ENCODE measurements at places on chromosomes 7 and 10.

DNA sequence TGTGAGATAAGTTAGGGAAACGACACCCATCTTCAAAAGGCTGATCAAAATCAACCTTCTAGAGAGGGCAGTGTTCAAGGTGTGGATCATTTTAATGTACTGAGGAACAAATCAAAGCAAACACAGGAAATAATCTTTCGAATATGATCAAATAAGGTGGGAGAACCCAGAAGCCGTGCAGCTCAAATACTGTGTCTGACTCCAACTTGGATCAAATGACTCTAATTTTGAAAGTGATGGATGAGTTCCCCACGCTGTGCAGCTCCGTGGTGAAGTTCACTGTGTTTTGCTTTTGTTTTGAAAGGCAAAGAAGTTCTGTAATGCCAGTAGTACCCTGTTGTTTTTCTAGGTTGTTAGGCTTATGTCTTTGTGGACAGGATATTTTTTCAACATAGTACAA lies 250.9 kb downstream of the SFMBT2 start:
- peak; percentile 34 for DNase-seq
- H3K27ac ChIP-seq = peak overlapping the region; percentile 39
- H3K27me3 ChIP-seq = no peaks in the 10 kb centered on the region
- no peak overlapping the region for H3K4me3 ChIP-seq
- peaks cover 28% of the 10 kb centered on the region for H3K36me3 ChIP-seq

- H3K27ac ChIP-seq = no peak overlapping the region
- no peak for DNase-seq
- peaks cover 12% of the 10 kb centered on the region for H3K36me3 ChIP-seq
- H3K4me3 ChIP-seq = no peak overlapping the region
Observed at GRCh38 chr7:27103489-27104226, 1.2 kb upstream of the HOXA2 start.

DNA sequence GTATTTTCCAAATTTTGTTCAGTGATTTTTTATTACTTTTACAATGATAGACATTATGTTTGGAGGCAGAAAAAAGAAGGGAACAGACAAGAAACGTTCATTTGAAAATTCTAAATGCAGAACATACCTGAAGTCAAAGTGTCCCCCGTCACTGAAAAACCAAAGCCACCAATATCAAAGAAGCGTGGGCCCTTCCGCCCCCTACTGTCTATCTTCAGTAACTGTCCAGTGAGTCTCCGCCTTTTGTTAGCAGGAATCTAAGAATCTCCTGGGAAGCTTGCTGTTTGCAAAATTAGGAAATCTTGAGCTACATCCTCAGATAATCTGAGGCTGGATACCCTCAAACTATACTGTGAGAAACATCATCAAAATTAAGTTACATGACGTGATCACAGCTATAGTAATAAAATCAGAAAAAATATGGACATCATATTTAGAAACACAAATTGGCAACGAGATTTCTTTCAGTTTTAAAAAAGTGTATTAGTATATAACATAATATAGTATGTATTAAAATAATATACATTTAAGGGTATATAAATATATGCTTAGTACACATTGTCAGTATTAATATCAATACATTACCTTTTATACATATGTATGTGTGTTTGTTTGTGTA lies 169.3 kb upstream of the AKR1E2 start:
- peaks cover 16% of the 10 kb centered on the region for H3K4me1 ChIP-seq
- peaks cover 6% of the 10 kb centered on the region for H3K27me3 ChIP-seq
- H3K36me3 ChIP-seq = no peaks in the 10 kb centered on the region
- no peak overlapping the region for H3K4me3 ChIP-seq

DNA sequence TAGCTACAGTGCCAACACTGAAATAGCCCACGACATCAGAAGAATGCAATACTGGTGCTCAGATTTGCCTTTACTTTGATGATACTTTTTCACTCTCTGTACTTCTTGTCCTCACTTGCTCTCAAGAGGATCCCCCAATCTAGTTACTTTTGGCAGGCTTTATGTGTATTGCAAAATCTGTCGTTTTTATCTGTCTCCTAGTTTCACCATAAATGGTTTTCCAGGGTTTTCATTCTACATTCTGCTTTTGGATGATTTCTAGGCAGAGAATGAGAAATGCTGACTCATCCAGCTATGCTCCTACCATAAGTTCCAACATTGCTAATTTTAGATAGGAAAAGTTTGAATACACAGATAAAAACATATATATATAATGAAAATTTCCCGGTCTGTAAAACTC lies 659.5 kb upstream of the NRG3 start:
- H3K27ac ChIP-seq = no peak overlapping the region
- no peak for DNase-seq
- no peak overlapping the region for H3K4me3 ChIP-seq
- H3K27me3 ChIP-seq = no peaks in the 10 kb centered on the region

GRCh38 chr7:155793720-155794119 lies 18.5 kb downstream of the SHH start:
- no peak for DNase-seq
- no peak overlapping the region for H3K27ac ChIP-seq
- peaks cover 8% of the 10 kb centered on the region for H3K27me3 ChIP-seq
- H3K4me1 ChIP-seq = peaks cover 2% of the 10 kb centered on the region

- DNase-seq = no peak
- no peak overlapping the region for H3K27ac ChIP-seq
- no peaks in the 10 kb centered on the region for H3K4me1 ChIP-seq
- no peaks in the 10 kb centered on the region for H3K36me3 ChIP-seq
Observed at GRCh38 chr10:28906011-28906411, 228.7 kb downstream of the BAMBI start.

DNA sequence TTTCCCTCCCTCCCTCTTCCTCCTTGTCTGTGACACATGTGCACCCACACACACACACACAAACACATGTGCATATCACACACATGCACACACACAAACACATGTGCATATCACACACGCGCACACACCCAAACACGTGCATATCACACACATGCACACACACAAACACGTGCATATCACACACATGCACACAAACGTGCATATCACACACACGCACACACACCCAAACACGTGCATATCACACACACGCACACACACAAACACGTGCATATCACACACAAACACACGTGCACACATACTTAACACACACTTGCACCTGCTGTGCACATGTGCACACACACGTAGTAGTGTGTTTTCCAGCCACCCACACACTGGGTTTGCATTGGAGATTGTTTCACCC lies 29.4 kb upstream of the KNDC1 start:
- DNase-seq = no peak
- H3K4me3 ChIP-seq = no peak overlapping the region
- H3K4me1 ChIP-seq = no peaks in the 10 kb centered on the region
- no peaks in the 10 kb centered on the region for H3K36me3 ChIP-seq
- H3K27me3 ChIP-seq = peaks cover 6% of the 10 kb centered on the region
- no peak overlapping the region for H3K27ac ChIP-seq

DNA sequence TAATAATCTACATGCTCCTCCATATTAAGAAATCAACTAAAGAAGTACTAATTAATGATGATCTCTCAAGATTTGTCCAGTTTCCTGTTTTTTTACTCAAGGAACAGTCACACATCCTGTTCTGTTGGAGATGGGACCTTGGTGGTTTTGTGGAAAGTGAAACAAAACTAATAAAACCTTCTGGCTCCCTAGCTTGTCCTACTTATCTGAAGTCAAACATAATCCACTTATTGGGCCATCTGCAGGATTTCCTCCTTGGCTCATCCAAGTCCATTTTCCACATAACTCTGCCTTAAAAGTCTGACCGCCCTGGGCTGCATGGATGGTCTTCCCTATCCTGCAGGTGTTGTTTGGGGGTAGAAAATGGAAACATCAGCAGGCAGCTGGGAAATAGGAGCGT lies 39.4 kb upstream of the TARP start:
- no peaks in the 10 kb centered on the region for H3K36me3 ChIP-seq
- peaks cover 6% of the 10 kb centered on the region for H3K4me1 ChIP-seq
- DNase-seq = no peak
- H3K27me3 ChIP-seq = no peaks in the 10 kb centered on the region

All from activated CD4-positive, alpha-beta memory T cell treated with anti-CD3 and anti-CD28 coated beads for 36 hours (primary cell).